B cell (primary cell): ENCODE measurements at places on chromosomes 1 and 21. TPM values are rescaled to one million over a fixed set of nuclear protein-coding genes. Genes with fewer than 3 reads are reported as not detected.

Gene RIMKLA
- not detected in 2 replicates for total RNA-seq

Gene CD160
- total RNA-seq, result 0.15 TPM in 1 of 2 replicates, not detected in the other

Gene CRP
- not detected in 2 replicates for total RNA-seq

Gene UBE2J2
- 115 and 120 TPM in 2 replicates for total RNA-seq

Gene A3GALT2
- total RNA-seq, result not detected in 2 replicates

Gene IL20
- not detected in 2 replicates for total RNA-seq

Gene NBPF4
- not detected in 2 replicates for total RNA-seq

Gene VSIG8
- 0.17 TPM in 1 of 2 replicates, not detected in the other for total RNA-seq

Gene FABP3
- total RNA-seq, result not detected in 2 replicates

Gene RHEX
- 12.8 and 14.1 TPM in 2 replicates for total RNA-seq

Gene DNASE2B
- not detected in 2 replicates for total RNA-seq

Gene LY9
- 365 and 367 TPM in 2 replicates for total RNA-seq

Gene PADI1
- not detected in 2 replicates for total RNA-seq
